ENCODE measurements at places on chromosomes 3 and 15. TPM values are rescaled to one million over a fixed set of nuclear protein-coding genes. Genes with fewer than 3 reads are reported as not detected.

Gene TRAIP
- 27.3 TPM for total RNA-seq

Gene TRPM1
- 0.06 TPM for total RNA-seq

Gene RASGRF1
- total RNA-seq, result 0.02 TPM

Gene CCDC191
- 1.7 TPM for total RNA-seq

GRCh38 chr3:20310629-20311028 is 124.6 kb upstream of the SGO1 start:
- H3K27ac ChIP-seq, result no peak overlapping the region
- H3K4me3 ChIP-seq, result no peak overlapping the region
- no peak for DNase-seq
- H3K36me3 ChIP-seq, result no peaks in the 10 kb centered on the region

DNA sequence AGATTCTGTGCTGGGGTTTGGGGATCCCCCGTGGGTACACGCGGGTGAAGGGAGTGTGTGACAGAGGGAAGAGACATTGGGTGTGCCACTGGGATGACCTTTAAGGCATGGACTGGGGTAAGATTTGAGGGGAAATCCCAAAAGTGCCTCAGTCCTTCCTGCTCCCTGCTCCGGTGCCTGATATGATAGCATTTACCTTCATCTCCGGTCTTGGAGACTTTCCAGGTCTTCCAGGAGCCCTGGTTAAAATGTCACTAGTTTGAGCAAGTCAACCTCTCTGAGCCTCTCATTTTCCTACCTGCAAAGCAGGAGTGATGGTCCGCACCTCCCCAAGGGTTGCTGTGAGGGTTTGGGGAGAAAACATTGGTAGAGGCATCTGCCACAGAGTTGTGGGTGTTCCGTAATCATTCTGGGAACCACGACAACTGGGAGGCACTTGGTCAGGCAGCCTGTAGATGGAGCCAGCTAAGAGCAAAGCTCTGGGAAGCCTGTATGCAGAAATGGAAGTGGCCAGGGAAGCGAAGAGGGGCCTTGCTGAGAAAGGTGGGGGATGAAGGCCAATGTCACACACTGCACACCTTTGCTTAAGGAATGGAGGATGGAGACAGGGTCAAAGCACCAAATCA is 33.9 kb upstream of the KIF23 start:
- no peaks in the 10 kb centered on the region for H3K4me1 ChIP-seq
- H3K27ac ChIP-seq, result no peak overlapping the region
- no peaks in the 10 kb centered on the region for H3K36me3 ChIP-seq
- no peak overlapping the region for H3K4me3 ChIP-seq

GRCh38 chr3:82001276-82001923 is 240.0 kb upstream of the GBE1 start:
- H3K27me3 ChIP-seq, result no peaks in the 10 kb centered on the region
- H3K27ac ChIP-seq, result no peak overlapping the region
- no peaks in the 10 kb centered on the region for H3K36me3 ChIP-seq
- H3K4me3 ChIP-seq, result no peak overlapping the region

DNA sequence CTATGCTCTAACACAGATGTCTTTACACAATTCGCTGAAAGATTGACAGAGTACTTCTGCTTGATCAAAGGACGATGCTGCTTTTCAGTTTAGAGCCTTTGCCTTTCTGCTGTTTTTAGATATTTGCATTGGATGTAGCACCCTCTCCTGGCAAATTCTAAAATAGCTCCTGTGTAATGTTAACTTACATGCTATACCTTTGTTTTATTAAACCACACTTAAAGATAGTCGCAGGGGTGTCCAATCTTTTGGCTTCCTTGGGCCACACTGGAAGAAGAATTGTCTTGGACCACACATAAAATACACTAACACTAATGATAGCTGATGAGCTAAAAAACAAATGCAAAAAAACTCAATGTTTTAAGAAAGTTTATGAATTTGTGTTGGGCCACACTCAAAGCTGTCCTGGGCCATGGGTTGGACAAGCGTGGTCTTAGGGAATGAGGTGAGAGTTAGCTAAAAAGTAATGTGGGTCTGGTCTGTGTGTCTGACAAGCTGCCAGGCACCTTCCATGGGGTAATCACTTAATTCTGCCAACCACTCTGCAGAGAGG is 62.9 kb downstream of the ATG7 start:
- H3K27ac ChIP-seq, result no peak overlapping the region
- peaks cover 2% of the 10 kb centered on the region for H3K36me3 ChIP-seq
- H3K4me3 ChIP-seq, result no peak overlapping the region
- no peaks in the 10 kb centered on the region for H3K27me3 ChIP-seq

Gene BFSP2
- 2.1 TPM for total RNA-seq

- H3K4me3 ChIP-seq, result peak overlapping the region; percentile 87
- H3K27me3 ChIP-seq, result no peaks in the 10 kb centered on the region
- H3K36me3 ChIP-seq, result peaks cover 9% of the 10 kb centered on the region
- H3K4me1 ChIP-seq, result peaks cover 43% of the 10 kb centered on the region
- no peak for DNase-seq
These were observed 1.8 kb downstream of the ULK3 start for GRCh38 chr15:74840851-74841775.

Gene SQOR
- 79.8 TPM for total RNA-seq

GRCh38 chr15:61410662-61411061 is 181.6 kb upstream of the RORA start:
- no peaks in the 10 kb centered on the region for H3K4me1 ChIP-seq
- H3K36me3 ChIP-seq, result no peaks in the 10 kb centered on the region
- no peak overlapping the region for H3K27ac ChIP-seq
- H3K27me3 ChIP-seq, result peaks cover 24% of the 10 kb centered on the region
